ENCODE measurements at places on chromosomes 3 and 15. TPM values are rescaled to one million over a fixed set of nuclear protein-coding genes. Genes with fewer than 3 reads are reported as not detected.

- H3K4me1 ChIP-seq, result no peaks in the 10 kb centered on the region
- no peaks in the 10 kb centered on the region for H3K36me3 ChIP-seq
- H3K4me3 ChIP-seq, result no peak overlapping the region
- no peak overlapping the region for H3K27ac ChIP-seq
- peak; percentile 24 for DNase-seq
- no peaks in the 10 kb centered on the region for H3K27me3 ChIP-seq
Measured at GRCh38 chr15:68655686-68656437, 77.1 kb downstream of the CORO2B start.

- H3K27ac ChIP-seq, result no peak overlapping the region
- no peaks in the 10 kb centered on the region for H3K4me1 ChIP-seq
- DNase-seq, result no peak
- H3K36me3 ChIP-seq, result peaks cover 4% of the 10 kb centered on the region
- H3K27me3 ChIP-seq, result no peaks in the 10 kb centered on the region
- no peak overlapping the region for H3K4me3 ChIP-seq
Measured at GRCh38 chr3:62246094-62246493, 127.3 kb downstream of the FEZF2 start.

DNA sequence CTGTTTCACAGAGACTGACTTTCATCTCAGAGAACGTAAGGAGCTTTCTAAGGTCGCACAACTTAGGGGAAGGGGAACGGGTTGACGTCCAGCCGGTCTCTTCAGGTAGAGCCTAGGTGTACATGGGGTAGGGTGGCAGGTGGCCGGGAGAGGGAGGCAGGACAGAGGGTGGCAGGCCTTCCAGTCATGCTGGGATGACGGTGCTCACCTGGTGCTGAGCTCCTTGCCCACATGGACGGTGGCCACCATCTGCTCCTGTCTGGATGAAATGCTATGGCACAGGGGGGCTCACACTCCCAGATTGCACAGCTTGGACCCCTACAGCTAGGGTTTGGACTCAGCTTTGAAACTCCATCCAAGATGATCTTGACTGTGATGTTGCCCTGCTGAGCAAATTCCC is 144.5 kb downstream of the ATP10A start:
- H3K36me3 ChIP-seq, result no peaks in the 10 kb centered on the region
- no peak overlapping the region for H3K4me3 ChIP-seq
- H3K27me3 ChIP-seq, result no peaks in the 10 kb centered on the region
- H3K27ac ChIP-seq, result no peak overlapping the region
- DNase-seq, result no peak

GRCh38 chr3:116667791-116668190 is 41.8 kb upstream of the TUSC7 start:
- H3K27ac ChIP-seq, result no peak overlapping the region
- H3K27me3 ChIP-seq, result no peaks in the 10 kb centered on the region
- no peak overlapping the region for H3K4me3 ChIP-seq

The AGBL1 gene
- total RNA-seq, result not detected

The SAMD7 gene
- not detected for total RNA-seq

The GP9 gene
- 0.48 TPM for total RNA-seq

Measured in breast epithelium (tissue), 4 donors.